ENCODE measurements at places on chromosomes 3 and 15.

- peak; percentile 52 for DNase-seq
Measured at GRCh38 chr3:66483409-66483906, 17.4 kb downstream of the LRIG1 start.

DNA sequence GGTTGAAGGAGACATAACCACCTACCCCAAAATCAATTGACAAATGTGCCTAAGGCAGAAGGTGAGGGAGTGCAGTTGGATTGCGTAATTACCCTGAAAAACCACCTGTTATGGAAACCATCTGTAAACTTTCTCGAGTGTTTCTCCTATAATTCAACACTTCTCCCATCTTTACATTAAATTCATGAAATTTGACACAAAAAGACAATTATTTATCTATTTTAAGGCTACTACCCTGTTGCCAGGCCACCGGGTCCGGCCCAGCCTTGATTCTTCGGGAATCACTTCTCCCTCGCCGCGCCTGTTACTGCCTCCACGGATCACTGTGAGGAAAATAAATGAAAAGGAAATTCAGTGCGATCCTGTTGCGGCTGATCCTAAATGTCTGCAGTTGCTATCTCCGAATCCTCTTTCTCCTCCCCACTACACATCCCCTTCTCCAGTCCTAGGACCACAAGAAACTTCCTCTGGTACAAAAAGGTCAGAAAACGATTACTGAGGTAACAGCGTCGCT is 646 bp downstream of the IQCB1 start:
- DNase-seq = no peak

DNA sequence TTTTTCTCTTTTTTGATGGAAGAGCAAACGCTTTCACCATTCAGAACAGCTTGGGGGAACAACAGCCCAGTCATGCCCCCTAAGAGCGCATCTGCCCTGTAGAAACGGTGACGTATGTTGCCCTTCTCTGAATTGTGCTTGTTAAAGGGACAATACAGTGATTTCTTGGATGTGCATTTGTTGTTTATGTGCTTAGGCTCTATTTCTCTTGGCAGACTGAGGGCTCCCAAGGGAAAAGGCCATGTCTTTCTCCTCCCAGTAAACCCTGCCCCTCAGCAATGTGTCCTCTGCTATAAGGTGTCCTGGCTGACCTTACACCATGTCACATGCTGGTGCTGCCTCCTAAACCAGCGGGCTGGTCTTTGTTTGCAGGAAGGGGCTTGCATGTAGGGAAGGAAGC is 346.1 kb downstream of the EPHB1 start:
- no peak for DNase-seq

DNA sequence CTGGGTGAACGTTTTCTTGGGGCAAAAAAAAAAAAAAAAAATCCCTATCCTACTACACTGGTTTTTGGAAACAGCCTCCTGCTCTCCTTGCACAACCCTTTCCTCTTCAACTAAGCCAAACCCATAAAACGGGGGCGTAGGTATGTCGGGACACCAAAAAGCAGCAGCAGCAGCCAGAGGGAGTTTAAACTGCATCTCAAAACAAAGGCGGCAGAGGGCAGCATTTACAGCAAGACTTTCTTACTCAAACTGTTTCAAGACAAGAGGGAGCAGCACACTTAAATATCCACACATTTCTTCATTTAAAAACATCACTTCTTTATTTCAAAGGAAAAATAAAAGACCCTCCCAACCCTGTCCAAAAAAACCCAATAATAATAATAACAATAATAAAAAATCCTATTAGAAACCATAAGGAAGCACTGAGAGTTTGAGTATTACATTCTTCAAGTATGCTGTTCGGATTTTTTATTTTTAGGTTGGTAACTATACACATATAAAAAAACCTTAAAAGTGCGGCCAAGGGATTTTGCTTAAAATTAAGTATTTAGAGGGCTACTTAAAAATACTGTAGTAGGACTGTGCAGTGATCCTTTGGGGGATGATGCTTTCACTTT is 43.9 kb upstream of the PLXND1 start:
- DNase-seq = peak; percentile 16

GRCh38 chr3:152334761-152335160 is 66.0 kb downstream of the MBNL1 start:
- DNase-seq = no peak

- DNase-seq = no peak
Measured at GRCh38 chr3:168051070-168051469, 44.7 kb downstream of the GOLIM4 start.
